Left forelimb (tissue), 1 donor: ENCODE measurements at places on chromosomes 5 and 9.

- DNase-seq: no peak
Measured at GRCh38 chr9:78014776-78015175, 16.8 kb downstream of the GNAQ start.

DNA sequence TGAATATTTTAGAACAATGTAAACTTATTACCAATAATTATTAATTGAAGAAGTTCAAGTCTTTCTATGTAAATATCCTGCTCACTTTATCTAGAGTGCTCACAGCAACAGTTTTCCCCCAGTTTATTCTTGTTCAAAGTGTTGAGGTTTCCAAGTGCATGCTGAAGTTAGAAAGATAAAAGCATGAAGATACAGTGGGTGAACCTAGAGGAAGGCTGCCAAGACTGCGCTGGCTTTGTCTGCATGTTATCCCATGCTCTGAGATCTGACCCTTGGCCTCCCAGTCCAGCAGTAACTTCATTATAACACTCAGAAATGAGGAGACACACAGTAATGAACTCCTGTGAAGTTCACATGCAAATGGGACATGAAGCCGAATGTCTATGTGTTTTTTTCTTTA is 76.0 kb upstream of the PIP5K1B start:
- DNase-seq: no peak

DNA sequence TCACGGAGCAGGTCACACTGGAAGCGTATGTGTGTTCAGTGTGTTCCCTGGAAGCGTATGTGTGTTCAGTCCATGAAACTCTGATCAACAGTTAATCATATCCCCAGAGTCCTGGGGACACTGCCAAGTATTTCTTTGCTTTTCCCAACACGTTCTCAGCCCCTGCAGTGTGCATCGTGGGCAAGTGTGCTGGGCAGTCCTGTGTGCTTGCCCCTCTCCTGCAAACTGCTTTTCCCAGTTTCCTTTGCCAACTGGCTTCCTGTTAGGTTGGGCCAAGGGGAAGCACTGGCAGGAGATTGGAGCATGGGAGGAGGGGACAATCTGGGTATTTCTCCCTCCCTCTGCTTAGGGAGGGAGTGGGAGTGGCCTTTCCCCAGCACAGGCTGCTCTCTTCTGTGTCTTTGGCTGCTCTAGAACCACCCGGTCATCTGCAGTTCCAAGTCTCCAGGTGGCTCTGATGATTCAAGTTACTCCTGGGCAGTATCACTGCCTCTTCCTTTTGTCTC is 36.8 kb upstream of the NEK6 start:
- DNase-seq: no peak

DNA sequence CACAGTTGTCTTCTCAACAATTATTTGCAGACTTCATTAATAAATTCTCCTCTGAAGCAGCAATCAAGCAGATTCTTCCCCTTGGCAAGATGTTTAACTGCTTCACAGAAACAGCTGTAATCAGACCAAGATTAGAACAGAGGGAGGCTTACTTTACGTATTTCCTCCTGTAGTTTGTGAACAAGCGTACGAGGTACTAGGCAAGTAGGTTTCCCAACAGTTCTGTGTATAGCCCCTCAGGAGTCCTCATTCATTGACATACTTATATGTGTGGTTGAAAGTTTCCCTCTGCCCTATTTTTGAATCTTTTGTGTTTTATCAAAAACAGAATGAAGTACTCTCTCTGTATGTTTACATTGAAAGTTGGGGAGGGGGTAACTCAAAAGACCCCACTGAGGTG is 128.0 kb downstream of the SPATA31D1 start:
- no peak for DNase-seq

DNA sequence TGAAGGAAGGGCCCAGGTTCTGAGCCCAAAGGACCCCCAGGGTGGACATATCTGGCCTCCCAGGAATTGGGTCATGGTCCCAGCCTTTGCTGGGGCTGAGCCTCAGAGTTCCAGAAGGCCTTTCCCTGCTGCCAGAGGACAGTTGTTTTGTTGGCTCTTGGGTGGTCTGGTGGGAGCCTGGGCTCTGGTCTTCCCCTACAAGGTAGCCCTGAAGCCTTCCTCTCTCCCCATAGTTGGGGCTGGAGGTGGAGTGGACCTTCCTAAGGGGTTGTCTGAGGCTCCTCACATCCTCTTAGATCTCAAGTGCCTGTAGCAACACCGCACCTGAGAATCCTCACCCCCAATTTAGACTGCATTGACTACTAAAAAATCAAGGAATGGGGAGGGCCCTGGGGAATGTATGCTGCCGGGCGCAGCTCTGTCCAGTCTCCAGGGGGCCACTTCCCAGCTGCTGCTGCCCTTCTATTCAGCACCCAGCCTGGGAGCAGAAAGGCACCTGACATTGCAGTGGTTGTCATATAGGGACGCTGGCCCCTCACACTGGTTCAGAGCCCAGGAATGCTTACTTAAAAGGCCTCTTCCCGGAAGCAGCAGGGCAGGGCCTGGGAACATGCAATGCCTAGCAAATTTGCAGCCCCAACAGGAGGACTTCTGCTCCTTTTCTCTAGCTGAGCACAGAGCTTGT is 66.4 kb downstream of the IL31RA start:
- DNase-seq: no peak

DNA sequence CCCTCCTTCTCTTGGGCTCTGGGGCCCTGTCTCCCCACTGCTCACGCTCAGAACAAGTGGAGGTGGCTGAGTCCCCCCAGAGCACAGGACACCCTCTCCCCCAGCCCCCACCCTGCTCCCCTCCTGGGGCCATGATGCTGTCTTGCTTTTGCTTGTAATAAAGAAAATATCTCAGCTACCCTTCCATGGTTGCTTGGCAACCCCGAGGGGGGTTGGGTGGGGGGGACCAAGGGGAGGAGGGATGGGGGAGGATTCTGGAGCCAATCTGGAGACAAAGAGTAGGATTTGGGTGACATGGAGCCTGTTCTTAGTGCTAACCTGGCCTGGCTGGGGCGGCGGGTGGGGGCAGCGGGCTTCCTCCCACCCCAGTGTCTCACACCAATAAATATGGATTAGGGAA is 16.1 kb upstream of the CERCAM start:
- DNase-seq: no peak

GRCh38 chr9:97220894-97221477 is 86.5 kb upstream of the CCDC180 start:
- DNase-seq: no peak

- no peak for DNase-seq
Measured at GRCh38 chr5:10202089-10202910, 47.4 kb downstream of the ATPSCKMT start.

DNA sequence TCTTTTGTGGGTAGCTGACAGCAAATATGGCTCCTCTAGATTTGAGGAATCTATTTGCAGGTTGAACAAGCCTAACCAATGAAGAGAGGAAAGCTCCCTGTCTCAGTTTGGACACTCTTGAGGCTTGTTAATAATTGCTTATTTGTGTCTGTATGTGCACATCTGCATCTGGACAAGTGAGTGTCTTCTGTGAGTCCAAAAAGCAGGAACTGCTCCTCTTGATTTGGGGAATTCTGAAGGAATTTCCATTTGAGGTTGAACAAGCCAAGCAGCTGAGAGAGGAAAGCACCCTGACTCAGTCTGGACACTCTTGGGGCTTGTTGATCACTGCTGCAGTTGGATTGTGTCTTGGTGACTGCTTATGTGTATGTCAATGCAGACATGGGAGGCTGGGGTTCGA is 211.6 kb downstream of the DTWD2 start:
- DNase-seq: no peak

- no peak for DNase-seq
Measured at GRCh38 chr5:42074353-42074752, 149.3 kb downstream of the FBXO4 start.

DNA sequence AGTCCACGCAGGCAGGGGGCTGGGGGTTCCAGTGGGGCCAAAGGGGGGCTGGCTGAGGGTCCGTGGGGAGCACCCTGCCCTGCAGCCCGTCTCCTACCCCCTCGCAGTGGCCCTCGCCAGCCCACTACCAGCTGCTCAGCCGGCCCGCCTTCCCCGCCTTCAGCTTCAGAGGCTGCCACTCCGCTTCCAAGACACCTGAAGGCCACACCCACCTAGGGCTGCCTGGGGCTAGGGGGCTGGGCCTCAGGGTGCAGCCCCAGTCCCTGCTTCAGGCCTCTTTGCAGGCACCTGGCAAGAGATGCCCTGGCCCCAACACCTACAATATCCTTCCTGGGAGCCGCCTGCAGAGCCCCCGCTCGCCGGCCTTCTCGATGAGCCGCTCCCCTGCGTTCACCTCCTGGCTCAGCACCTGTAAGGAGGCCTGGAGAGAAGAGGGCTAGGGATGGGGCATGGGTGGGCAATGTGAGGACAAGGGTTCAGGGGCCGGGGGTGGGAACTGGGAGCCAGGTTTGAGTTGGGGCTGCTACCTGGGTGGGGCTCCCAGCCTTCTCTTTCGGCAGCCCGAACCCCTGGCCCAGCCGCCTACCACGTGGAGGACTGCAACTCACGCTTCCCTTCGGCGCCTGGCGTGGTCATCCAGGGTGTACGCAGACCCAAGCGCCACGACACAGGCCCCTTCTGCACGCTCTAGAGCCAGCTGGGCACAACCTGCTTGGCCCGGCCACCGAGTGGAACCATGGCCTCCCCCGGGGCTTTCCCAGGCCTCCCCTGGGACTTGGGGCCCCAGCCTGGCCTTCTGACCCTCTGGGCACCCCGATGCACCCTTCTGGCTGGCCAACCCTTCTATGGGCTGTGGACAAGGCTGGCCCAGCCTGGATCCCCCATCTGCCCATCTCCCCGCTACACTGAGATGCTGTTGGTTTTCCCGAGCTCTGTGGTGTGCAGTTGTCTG is 1.7 kb downstream of the STPG3 start:
- no peak for DNase-seq
